Prostate gland (tissue), 2 donors: ENCODE measurements at places on chromosomes 2 and 18.

DNA sequence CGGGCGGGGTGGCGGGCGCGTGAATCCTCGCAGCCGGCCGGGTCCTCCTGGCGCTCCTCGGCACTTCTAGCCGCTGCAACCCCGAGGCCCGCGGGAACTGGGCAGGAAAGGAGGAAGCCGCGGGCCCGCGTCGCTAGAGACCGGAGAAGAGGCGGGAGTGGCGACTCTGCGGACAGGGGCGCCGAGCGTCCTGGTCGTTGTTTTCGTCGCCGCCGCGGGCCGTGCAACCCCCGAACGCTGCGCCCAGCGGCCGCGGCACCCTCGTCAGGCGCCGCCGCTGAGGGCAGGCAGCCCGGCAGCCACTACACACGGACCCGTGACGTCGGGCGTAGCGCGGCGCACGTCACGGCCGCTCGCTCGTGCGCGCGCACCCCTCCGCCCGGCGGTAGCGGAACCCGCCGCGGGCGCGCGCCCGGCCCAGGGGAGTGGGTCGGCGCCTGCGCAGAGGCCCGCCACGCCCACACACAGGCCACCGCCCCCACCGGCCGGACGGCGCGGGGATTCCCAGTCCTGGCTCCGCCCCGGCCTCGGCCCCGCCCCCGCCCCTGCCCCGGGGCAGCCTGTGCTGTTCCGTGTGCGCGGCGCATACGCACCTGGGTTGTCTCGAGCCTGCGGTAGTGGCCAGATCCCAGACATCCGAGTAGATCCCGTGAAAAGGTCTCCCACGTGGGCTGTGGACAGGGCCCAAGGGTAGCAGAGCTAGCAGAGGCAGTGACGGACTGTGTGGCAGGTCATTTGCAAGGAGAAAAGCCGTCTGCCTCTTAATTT is at the start of gene MAP3K2:
Gene MAP3K2, minus strand, starts transcription at position 321 of the 768 bp plus-strand sequence. CDS start 44,846 bp downstream, outside the sequence.
- DNase-seq: peak; percentile 92

- DNase-seq: no peak
Observed at GRCh38 chr18:9810994-9811705, 74.6 kb upstream of the TXNDC2 start.

GRCh38 chr2:7454592-7454991 is 537.4 kb downstream of the RNF144A start:
- no peak for DNase-seq

- DNase-seq: peak; percentile 51
Observed at GRCh38 chr2:121128741-121129659, 156.0 kb downstream of the TFCP2L1 start.

DNA sequence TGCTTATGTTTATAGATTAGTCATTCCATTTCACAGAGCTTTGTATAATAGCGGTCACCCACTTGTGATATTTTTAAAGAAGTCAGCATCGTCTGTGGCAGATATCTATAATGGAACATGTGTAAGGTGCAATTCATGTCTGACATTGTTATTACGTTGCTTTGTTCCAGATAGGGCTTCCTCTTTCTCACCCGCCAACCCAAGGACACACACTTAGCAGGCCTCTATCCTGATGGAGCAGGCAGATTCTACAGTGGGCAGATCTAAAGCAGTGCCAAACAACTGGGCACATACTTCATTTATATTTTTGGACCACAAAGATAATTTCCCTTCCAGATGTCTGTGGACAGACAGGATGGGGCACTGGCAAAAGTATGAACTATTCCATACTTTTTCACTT is 573.1 kb downstream of the TDRD15 start:
- no peak for DNase-seq

- DNase-seq: no peak
Observed at GRCh38 chr2:170113168-170113894, 64.6 kb upstream of the MYO3B start.

GRCh38 chr2:64930258-64930671 is 58.9 kb upstream of the SLC1A4 start:
- DNase-seq: no peak

GRCh38 chr2:129085386-129085785 is 766.7 kb upstream of the HS6ST1 start:
- DNase-seq: no peak

GRCh38 chr2:46798998-46799698 is 116.5 kb downstream of the MCFD2 start:
- no peak for DNase-seq

GRCh38 chr2:8304821-8305766 is 376.8 kb upstream of the ID2 start:
- DNase-seq: no peak

GRCh38 chr18:22879293-22879692 is 53.8 kb upstream of the RBBP8 start:
- no peak for DNase-seq

- DNase-seq: no peak
Observed at GRCh38 chr2:241868661-241869081, 858 bp upstream of the RTP5 start.

- no peak for DNase-seq
Observed at GRCh38 chr2:164782323-164782722, 59.3 kb downstream of the COBLL1 start.

GRCh38 chr18:37270038-37270665 is 295.4 kb downstream of the CELF4 start:
- DNase-seq: peak; percentile 25

GRCh38 chr2:69242651-69243051 is 144.4 kb downstream of the GFPT1 start:
- DNase-seq: no peak

- DNase-seq: no peak
Observed at GRCh38 chr2:172889768-172890430, 154.3 kb downstream of the RAPGEF4 start.

- DNase-seq: no peak
Observed at GRCh38 chr18:3689986-3690763, 240.2 kb downstream of the TGIF1 start.

DNA sequence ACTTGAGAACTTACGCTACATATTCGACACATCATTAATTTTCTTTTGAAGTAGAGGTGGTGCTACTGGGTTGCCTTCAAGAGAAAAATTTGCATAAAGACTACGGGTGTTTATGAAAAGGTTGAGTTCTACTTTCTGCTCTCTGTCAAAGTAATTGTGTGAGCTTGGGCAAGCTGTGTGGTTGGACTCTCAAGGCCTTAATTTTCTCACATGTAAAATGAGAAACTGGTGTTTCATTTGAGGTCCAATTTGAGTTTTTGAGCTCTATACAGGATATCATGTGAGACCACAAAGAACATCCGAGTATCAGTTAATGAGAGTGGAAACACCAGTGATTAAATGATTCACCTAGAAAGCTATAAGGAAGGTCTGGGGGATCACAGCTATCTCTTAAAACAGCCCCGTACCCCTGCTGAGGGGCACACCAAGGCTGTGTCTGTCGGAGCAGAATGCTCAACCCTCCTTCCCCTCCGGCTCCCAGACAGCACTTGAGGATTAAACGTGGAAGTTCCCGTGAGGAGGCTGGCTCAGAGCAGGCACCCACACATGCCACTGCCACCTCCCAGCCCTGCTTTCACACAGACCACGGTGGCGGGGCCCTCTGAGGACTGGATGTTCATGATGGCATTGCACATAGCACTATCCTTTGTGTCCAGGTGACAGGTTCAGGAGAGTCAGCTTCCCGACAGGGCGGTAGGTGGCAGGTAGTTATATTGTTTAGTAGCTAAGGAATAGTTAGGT is 191.8 kb downstream of the RNF144A start:
- no peak for DNase-seq

GRCh38 chr2:57437077-57437476 is 609.5 kb upstream of the VRK2 start:
- no peak for DNase-seq

DNA sequence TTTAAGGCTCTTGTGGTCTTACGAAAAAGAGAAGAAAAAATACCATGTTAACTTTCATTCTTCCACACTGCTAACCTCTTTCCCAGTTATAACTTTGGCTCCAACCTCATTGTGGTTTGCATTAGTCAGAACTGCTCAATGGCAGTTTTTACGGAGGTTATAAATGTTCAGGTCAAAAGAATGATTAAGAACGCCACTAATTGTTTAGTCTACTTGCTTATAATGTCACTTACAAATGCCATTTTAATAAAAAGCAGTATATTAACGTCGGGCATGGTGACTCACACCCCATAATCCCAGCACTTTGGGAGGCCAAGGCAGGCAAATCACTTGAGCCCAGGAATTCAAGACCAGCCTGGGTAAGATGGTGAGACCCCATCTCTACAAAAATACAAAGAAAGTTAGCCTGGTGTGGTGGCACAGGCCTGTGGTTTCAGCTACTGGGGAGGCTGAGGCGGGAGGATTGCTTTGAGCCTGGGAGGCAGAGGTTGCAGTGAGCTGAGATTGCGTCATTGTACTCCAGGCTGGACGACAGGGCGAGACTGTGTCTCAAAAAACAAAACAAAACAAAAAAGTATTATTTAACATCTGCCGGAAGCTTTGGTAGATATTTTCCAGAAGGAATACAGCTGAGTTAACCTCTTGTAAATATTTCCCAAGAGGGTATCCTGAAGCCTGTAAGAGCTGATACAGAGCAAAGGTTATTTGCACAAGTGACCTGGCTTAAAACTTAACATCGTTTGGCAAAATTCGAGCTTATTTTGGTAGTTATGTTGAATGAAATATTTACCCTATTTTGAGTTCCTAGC is 5.1 kb downstream of the AGPS start:
- DNase-seq: no peak

GRCh38 chr2:111030260-111030891 is 90.3 kb upstream of the BCL2L11 start:
- DNase-seq: no peak

GRCh38 chr18:25074925-25075324 is 277.0 kb downstream of the ZNF521 start:
- no peak for DNase-seq

DNA sequence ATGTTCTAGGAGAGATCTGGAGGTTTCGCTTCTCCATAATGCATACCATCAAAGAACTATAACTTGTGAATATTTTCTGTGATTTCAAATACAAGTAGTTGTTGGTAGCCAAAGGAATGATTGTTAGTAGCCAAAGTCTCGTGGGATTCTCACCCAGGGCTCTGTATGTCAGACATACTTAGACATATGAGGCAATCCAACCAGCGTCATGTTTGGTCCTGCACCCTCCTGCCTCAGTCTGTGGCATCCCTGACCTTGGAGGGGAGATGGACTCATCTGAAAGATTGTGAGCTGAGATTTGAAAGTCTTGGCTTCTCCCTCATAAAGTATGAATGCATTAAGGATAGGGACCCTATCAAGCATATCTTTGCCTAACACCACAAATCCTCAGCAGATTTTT is 81.2 kb downstream of the CTIF start:
- DNase-seq: no peak

DNA sequence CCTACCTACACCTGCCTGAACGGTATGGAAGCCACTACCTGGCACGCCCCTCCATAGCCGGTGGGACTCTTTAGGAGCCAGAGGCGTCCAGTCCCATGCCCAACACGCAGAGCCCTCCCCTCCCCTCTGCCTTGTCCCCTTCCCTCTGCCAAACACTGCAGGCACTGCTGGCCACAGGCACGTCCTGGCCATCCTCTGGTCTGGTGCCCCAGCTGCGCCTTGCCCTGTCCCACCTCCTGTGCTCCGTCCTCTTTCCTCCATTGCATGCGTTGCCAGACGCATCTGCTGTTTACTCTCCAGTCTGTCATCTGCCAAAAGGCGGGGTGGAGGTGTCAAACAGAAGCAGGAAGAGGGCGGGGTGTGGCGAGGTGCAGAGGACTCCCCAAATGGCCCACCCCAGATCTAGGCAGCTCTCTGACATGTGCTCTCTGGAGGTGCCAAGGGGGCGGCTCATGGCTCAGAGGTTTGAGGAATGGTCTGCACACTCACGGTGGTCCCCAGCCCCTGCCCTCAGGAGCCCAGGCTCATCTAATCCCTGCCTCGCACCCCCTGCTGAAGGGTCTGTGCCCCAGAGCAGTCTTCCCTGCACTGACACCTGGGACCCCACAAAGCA is 45.1 kb downstream of the HS6ST1 start:
- no peak for DNase-seq

DNA sequence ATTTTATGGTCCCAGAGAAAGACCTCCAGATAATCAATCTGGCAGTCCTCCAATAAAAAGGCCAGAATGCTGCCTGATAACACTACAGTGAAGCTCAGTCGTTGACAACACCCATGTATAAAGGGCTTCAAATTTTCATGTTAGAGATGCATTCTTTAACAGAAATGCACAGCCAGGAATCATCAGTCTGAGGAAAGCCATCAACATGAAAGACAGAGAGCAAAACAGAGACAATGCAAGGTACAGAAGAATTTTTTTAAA is 13.8 kb downstream of the BABAM2 start:
- no peak for DNase-seq

GRCh38 chr2:41042343-41042742 is 590.5 kb upstream of the SLC8A1 start:
- DNase-seq: no peak

- no peak for DNase-seq
Observed at GRCh38 chr2:75594596-75594995, 33.9 kb upstream of the EVA1A start.

DNA sequence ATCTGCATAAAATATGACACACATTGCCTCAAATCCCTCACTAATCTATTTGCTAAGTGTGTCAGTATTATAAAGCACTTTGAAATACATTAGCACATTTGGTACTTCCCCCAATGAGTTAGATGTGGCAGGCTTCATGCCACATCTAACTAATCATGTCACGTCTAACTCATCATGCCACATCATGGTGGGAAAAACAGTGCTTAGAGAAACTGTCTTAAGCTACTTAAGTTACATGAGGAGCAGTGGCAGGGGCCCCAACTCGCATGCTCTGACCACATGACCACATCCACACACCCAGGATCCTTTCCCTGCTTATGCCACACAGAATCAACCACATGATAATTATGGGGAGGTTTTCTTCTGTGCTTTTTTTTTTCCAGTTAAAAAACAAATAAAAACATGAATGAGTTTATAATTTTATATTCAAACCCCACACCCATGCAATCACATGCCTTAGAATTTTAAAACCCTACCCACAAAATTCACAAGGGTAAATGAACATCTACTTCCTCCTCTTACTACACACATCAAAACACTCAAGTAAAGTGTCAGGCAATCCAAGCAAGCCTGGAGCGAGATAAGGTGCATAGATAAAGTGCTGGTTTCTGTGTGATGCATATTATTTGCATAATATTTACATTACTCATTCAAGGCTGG is 1.6 kb downstream of the ABCA12 start:
- DNase-seq: no peak

DNA sequence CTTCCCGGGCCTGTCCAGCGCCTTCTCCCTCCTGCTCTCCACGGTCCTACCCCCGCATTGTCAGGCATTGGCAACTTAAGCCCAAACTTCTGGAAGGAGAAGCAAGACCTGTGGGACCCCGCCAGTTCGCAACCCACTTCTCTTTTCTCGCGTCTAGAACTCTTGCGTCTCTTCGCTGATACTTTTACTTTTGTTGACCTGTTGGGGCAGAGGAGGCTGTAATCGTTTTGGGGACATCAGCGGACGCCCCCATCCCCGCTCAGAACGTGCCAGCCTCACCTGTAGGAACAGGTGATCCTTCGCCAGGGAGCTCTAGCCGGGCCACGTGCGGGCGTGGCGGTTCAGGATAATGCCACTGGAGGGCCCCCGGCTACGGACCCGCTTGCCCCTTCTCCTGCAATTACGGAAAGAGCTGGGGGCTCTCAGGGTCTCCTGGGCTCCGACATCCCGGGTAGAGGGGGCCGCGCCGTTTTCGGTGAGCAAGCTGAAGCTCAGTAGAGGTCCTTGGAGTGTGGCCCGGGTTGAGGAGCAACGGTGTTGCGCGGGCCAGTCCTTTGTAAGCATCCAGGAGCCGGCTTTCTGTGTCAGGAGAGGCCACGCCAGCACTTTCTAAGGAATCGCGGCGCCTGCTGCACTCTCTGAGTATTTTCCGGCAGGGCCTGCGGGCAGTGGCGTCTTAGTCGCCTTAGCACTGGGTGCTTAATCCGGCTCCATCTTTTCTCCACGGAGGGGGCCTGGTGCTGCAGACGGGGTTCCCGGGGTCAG is 1.6 kb downstream of the MTCL1 start:
- peak; percentile 32 for DNase-seq
